ENCODE measurements at places on chromosomes 12 and 14.

DNA sequence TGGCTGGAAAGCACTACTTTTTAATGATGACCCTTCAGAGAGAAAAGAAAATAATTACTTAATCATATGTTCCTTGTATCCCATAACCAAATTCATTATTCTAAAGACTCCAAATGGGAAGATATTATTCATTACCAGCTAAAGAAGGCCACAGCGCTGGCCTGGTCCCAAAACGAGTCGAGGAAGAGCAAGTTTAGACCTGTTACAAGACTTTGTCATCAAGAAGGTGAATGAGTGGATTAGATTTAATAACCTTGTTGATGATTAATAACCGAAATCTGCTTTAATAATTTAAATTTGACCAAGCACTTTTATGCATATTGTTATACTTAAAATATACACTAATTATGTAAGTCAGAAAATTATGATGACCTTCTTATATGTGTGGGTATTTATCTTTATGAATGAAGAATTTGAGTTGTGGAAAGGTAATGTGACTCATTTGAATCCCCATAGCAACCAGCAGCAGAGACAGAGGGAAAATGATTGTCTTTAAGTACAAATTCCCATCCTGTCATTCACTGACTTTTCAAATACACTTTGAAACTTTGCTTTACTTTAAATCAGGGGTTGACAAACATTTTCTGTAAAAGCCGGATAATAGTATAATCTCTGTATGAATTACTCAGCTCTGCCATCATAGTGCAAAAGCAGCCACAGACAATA is 200.3 kb upstream of the NPAS3 start:
- no peak for DNase-seq

DNA sequence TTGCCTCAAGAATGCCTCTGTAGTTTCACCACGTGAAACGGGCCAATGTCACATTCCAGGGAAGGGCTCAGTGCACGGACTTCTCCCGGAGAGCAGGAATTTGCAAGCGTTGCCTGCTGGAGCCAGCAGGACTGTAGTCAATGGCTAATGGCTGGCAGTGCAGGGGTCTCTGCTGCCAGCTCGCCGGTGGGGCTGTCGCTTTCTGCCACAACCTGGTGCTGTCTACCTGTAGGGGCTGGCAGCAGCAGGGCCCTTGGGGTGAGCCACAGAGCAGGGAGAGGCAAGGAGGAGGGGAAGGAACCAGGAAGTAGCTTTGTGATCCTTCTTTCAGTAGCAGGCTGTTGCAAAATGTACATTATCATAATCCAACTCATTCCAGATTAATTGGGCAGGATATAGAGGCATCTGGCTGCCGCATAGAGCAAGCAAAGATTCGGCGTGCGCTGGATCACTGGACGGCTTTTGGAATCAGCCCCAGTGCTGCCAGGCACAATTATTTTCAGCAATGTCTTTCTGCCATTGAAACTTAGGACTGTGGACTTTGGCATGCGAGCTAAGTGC is 114.1 kb downstream of the PAPOLA start:
- no peak for DNase-seq

GRCh38 chr12:6056406-6057240 is 67.8 kb downstream of the VWF start:
- no peak for DNase-seq

GRCh38 chr12:105831372-105831771 is 307.4 kb downstream of the NUAK1 start:
- no peak for DNase-seq

GRCh38 chr14:102579696-102580549 is 12.5 kb upstream of the RCOR1 start:
- DNase-seq = peak; percentile 62

- no peak for DNase-seq
These were observed 33.1 kb upstream of the SLC35F4 start for GRCh38 chr14:57898837-57899572.

- no peak for DNase-seq
These were observed 86.9 kb downstream of the ATF7IP start for GRCh38 chr12:14452336-14452735.

DNA sequence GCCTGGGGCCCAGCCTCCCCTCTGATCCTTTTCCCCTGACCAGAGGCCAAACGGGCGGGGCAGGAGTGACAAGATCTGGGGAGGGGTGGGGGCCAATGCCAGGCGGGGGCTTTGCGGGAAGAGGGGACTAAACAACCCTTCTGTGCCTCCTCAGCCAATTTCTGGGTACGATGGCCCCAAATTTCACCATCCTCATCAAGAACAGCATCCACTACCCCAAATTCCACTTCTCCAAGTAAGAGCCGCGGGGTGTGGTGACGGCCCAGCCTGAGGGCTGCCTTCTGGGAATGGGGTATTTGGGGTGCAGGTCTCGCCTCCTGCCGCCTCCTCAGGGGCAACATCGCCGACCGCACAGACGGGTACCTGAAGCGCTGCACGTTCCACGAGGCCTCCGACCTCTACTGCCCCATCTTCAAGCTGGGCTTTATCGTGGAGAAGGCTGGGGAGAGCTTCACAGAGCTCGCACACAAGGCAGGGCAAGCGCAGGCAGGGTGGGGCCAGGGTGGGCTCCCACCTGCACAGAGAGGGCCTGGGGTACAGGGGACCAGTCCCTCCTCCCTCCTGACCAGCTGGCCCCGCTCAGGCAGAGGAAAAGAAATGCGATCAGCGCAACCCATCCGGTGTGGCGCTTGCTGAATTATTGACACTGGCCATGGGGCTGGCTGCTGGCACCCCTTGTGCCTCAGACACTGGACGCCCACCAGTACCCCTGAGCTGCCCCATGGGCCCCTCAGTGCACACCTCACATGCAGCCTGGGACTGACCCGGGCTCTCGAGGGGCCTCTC is 1.7 kb downstream of the P2RX2 start:
- no peak for DNase-seq

GRCh38 chr12:69655616-69656340 is 43.3 kb downstream of the BEST3 start:
- peak; percentile 50 for DNase-seq

GRCh38 chr12:96069511-96070231 is 34.3 kb upstream of the LTA4H start:
- no peak for DNase-seq

DNA sequence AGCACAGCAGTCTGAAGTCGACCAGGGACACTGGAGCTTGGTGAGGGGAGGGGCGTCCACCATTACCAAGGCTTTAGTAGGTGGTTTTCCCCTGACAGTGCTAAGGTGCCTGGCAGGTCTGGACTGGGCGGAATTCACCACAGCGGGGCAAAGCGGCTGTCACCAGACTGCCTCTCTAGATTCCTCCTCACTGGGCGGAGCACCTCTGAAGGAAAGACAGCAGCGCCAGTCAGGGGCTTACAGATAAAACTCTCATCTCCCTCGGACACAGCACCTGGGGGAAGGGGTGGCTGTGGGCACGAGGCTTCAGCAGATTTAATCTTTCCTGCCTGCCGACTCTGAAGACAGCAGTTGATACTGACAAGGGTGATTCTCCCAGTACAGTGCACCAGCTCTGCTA is 39.1 kb downstream of the DDHD1 start:
- no peak for DNase-seq

DNA sequence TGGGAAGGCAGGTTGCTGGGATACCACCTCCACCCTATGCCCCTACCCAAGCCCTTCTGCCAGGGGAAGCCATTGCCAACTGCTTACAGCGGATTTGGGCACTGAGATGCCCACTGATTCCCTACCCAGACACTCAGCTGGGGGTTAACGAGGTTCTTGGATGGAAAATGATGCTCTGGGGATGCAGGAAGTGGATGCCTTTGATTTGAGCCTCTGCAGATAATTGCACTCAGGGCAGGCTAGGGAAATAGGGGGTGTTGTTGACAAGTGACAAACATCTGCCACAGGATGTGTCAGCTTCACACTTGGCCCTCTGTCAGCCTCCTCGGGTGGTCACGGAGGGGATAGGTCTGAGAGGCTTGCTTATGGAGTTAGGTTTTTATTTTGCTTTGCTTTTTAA is 57.4 kb downstream of the RPH3A start:
- no peak for DNase-seq

DNA sequence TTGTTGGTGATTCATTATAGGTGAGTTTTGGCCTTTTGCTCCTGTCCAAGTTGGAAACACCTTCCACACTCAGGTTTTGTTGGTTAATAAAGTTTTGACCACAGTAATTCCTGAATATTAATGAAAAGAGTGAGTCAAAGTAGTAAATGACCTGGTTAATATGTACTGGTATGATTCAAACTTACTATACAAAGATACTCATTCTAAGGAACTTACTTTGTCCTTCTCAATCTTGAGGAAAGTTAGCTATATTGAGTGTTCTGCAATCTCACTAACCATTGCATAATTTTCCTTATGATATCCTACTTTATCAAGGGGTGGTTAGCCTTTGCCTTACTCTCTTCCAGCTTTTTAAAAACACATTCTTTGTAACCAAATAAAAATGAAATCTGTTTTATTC is 20.9 kb upstream of the HECTD1 start:
- no peak for DNase-seq

GRCh38 chr12:91395628-91396135 is 213.1 kb upstream of the DCN start:
- no peak for DNase-seq

- no peak for DNase-seq
These were observed 11.0 kb downstream of the SAMD4A start for GRCh38 chr14:54577977-54578376.

DNA sequence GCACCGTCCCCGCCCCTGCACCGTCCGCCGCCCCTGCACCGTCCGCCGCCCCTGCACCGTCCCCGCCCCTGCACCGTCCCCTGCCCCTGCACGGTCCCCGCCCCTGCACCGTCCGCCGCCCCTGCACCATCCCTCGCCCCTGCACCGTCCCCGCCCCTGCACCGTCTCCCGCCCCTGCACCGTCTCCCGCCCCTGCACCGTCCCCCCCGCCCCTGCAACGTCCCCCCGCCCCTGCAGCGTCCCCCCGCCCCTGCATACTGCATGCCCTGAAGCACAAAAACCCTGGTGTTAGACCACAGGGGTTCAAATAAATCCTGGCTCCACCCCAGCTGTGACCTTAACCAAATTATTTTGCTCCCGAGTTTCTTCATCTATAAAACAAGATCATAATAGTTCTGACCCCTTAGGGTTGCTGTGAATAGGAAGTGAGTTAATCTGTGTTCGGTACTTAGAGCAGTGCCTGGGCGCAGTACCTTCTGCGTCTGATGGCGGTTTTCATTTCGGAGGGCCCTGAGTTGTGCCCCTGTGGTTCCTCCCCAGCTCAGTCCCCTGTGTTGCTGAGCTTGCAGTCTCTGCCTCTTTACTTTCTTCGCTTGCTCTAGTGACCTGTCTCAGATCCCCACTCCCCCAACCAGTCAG is 38.1 kb downstream of the ESRRB start:
- no peak for DNase-seq

- no peak for DNase-seq
These were observed 52.3 kb upstream of the ATP2A2 start for GRCh38 chr12:110228756-110229155.

DNA sequence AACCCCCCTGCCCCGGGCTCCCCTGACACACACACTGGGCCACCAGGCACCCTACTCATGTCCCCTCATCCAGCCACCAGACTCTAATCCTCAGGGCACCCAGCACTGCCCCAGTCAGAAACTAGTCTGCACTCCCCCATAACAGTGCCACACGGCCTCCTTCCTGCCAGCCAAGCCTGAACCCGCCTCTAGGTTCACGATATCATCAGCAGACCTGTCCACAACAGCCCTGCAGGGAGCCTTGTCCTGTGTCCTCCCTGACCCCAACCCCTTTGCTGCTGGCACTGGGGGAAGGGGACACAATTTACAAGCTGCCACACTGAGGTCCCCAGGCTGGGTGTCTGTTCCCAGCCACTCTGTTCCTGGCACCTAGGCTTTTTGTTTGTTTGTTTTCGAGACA is 33.6 kb downstream of the LTBP2 start:
- DNase-seq = no peak
